Activated CD4-positive, alpha-beta T cell treated with anti-CD3 and anti-CD28 coated beads for 1 hour (primary cell): ENCODE measurements at places on chromosomes 2 and 18.

DNA sequence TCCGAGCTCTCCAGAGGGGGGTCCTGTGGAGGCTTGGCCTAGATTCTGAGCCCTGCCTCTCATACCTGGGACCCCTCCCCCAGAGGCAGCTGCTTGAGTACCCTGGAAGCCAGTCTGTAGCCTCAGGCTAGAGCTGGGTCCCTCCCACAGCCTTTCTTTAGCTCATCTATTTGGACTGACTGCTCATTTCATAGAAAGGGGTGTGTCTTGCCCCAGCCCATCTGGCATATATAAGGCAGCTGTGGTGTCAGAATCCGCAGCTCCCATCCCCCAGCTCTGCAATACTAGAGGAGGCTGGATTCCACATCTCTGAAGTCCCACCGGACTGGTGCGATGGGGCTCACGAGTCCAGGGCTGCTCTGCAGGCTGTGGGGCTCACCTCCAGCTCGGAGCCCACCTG is 26.1 kb downstream of the MPHOSPH10 start:
- no peak for DNase-seq

GRCh38 chr18:55318951-55319441 is 269.0 kb downstream of the TCF4 start:
- no peak for DNase-seq

GRCh38 chr2:53865962-53866361 is 6.2 kb upstream of the GPR75 start:
- no peak for DNase-seq

- no peak for DNase-seq
Measured at GRCh38 chr2:222451224-222451674, 26.9 kb downstream of the SGPP2 start.

- DNase-seq = no peak
Measured at GRCh38 chr2:73307720-73308119, 14.4 kb upstream of the EGR4 start.

DNA sequence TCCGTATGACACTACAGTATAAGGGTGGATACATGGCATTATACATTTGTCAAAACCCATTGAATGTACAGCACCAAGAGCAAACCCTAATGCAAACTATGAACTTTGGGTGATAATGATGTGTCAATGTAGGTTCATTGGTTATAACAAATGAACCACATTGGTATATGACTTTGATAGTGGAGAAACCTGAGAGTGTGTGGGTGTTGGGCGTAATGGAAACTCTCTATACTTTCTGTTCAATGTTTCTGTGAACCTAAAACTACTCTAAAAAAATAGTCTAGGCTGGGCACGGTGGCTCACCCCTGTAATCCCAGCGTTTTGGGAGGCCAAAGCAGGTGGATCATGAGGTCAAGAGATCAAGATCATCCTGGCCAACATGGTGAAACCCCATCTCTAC is 6.5 kb upstream of the ACTG2 start:
- no peak for DNase-seq

DNA sequence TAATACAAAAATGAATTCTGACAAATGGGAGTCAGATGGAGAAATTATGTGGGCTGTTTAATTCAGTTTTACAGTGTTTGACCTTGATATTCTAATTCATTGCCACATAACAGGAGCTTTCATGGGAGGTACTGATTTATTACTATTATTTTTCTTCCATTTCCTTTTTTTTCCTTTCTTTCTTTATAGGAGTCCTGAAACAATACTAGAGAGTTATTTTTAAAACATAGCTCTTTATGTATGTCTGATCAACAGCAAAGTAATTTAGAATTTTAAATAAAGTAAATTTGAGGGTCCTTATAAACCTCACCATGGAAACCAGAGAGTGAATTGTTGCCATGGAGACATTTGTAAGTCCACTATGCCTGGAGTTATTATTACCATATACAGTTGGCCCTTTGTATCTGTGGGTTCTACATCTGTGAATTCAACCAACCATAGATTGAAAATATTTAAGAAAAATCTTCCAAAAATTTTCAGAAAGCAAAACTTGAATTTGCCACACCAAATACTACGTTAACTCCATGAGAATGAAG is 40.9 kb upstream of the PPP4R1 start:
- no peak for DNase-seq

GRCh38 chr2:64220265-64220664 is 76.0 kb upstream of the PELI1 start:
- no peak for DNase-seq

- no peak for DNase-seq
Measured at GRCh38 chr2:171334171-171334570, 99.6 kb downstream of the METTL8 start.

DNA sequence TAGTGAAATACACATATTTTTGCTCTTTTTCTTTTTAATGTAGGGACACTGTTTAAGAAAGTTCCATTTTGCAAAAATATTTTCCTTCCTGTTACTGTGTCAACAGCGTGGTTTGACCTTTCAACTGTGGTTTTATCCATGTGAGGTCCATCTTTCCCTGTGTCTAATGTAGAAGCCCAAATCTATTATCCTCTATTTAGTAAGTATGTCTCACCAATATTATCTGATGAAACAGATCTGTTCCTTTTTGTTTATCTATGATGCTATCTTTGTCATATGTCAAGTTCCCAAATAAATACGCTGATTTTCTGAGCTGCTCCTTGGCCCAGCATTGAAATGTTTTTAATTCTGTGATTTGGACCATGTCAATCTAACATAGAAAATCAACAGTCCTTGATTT is 3.5 kb upstream of the ARHGAP15 start:
- no peak for DNase-seq

DNA sequence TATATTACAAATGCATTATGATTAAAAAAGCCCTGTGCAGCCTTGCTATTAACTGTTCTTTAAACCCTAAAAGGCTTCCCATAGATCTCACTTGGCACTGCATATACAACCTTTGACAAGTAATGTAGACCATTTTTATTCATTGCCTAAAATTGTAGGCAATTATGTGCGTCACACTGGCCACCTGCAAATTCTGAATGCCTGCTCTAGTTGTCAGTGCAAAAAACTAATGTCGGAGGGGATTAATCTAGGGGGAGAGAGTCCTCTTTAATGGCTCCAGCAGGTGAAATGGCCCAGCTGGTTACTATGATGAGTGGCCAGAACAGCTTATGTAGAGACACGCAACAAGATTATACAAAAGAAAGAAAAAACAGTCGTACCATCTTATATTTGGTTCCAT is 123.2 kb downstream of the OLA1 start:
- DNase-seq = no peak

DNA sequence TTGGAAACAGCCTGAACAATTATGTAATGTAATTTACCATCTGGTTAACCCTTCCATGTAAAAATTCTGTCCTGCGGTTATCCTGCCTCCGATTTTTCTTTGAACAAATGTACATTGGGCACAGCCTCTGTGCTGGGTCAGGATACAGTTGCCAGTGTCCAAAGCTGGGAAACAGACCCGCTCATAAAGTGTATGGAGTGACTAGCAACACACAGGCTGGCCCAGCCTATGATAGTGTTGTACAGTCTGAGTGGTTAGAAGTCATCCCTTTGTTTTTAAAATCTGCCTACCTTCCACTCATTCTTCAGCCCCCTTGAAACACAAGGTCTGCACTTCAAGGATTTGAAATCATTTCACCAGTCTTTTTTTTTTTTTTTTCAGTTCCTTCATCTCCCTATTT is 50.1 kb downstream of the FEZ2 start:
- DNase-seq = no peak

GRCh38 chr2:152686321-152686720 is 30.9 kb downstream of the PRPF40A start:
- DNase-seq = no peak

- no peak for DNase-seq
Measured at GRCh38 chr2:130327703-130328527, 14.8 kb upstream of the IMP4 start.

- no peak for DNase-seq
Measured at GRCh38 chr2:44566059-44566458, 204.3 kb downstream of the CAMKMT start.

- no peak for DNase-seq
Measured at GRCh38 chr2:171545086-171545485, 22.8 kb downstream of the CYBRD1 start.

- DNase-seq = no peak
Measured at GRCh38 chr2:6237039-6237660, 545.0 kb downstream of the SOX11 start.

DNA sequence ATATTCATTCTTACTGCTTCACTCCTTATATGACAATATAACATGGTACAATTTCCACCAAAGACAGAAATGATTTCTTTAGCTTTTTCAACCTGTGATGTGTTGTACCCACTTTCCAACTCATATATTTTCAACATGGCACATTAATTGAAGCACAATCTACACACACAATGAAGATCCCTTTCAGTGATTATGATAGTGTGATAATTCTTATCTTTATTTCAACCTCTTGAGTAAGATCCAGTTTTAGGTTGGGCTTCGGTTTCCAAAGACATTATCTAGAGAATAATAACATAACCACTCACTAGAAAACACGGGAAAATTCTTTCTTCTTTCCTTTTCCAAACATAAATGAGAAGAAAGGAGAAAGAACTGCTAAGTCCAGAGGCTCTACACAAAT is 3.4 kb upstream of the DSG3 start:
- no peak for DNase-seq

DNA sequence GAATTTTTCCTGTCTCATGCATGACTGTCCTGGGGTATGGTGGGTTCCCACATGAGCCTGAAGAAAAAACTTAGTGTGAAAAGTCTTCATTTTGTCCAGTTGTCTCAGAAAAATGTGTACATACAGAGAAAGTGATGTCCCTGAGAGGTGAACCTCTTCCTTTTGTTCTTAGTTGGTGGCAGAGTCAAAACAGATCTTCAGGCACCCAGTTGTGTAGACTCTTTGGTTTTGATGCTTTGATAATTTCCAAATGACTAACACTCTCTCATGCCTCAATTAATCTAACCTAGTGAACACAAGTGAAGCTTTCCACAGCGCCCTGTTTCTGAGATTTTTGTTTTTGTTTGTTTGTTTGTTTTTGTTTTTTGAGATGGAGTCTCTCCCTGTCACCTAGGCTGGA is 273.5 kb downstream of the PIK3C3 start:
- no peak for DNase-seq

GRCh38 chr2:225820826-225821225 is 421.3 kb downstream of the NYAP2 start:
- DNase-seq = no peak

DNA sequence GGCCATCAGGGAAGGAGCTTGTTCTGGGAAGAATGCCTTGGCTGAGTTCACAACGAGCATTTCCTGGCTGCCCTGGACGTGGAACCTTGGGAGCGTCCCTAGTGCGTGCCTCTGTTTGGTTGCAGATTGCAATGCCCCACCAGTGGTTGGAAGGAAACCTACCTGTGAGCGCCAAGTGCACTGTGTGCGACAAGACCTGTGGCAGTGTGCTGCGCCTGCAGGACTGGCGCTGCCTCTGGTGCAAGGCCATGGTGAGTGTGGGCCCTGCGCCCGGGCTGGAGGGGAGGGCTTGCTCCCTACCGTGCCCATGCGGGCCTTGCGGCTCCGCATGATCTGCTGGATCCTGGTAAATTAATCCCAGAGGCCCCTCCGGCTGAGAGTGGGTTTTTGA is 81.9 kb downstream of the DGKD start:
- DNase-seq = no peak

DNA sequence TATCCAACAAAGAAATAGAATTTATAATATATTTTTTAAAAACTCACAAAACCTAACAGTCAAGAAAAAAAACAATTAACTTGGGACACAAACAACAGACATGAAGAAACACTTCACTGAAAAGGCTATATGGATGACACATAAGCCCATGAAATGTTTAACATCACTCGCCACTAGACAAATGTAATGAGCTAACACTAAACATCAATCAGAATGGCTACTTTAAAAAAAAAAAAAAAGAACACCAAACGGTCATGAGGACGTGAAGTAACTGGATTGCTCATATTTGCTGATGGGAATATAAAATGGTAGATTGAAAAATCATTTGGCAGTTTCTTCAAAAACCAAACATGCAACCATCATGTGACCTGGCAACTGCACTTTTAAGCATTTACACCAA is 97.3 kb upstream of the RGPD4 start:
- no peak for DNase-seq

GRCh38 chr2:88838165-88838635 is 146.7 kb downstream of the RPIA start:
- no peak for DNase-seq

DNA sequence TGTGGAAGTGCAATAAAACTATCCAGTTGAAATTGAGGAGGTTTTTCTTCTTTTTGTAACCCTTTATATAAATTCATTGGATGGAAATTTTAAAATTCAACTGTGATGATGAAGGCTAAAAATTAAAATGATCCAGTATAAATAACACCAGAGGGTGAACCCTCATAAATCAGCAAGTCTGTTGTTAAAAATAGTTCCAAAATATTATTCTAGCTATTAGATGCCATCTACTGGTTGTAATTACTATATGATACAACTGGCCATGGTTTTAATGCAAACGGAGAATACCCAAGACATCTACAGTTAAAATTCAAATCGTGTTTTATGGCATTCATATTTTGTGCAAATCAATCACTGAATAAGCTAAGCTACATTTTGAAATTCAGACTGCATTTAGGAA is 53.8 kb downstream of the TMEM200C start:
- DNase-seq = no peak

- no peak for DNase-seq
Measured at GRCh38 chr18:67514901-67515540, 1.5 kb downstream of the DSEL start.

GRCh38 chr2:45237128-45237527 is 227.9 kb upstream of the SIX2 start:
- DNase-seq = no peak

DNA sequence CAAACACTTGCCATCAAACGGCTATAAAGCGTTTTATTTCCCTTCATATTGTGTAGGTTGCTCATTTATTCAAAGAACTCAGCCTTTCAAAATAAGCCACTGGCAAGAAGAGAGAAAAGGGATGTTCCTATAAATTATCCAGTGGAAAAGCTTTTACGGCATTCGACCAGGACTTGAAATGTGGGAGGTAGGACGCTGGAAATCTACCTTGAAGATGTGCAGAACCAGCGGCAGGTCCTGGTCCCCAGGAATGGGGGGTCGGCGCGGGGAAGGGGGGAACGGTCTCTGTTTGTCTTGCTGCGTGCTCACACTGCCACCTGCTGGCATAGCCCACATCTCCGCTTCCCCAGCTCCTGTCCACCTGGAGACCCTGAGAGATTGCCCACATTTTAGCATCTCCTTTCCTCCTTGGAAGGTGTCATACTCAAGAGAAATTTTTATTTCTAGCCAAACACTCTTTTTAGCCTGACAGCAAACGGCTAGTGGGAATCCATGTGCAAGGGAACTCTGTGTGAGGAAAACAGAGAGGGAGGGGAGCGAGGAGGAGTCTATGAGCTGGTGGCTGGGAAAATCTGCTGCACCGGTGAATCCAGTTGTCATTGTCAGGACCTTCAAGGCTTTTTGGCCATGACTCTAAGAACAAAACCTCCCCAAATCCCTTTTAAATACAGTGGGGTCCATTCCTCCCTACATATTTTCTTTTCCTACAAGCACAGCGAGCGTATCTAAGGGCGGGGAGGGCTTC is 349.0 kb upstream of the PKDCC start:
- no peak for DNase-seq

GRCh38 chr2:156437931-156438410 is 1.8 kb downstream of the GPD2 start:
- no peak for DNase-seq
